ENCODE measurements at places on chromosomes 4 and X.

- no peak for DNase-seq
Measured at GRCh38 chr4:134650461-134650860, 448.9 kb upstream of the PABPC4L start.

- no peak for DNase-seq
Measured at GRCh38 chr4:130288576-130288975, 1192.6 kb downstream of the C4orf33 start.

- DNase-seq, result no peak
Measured at GRCh38 chr4:39349326-39349725, 16.8 kb downstream of the RFC1 start.

- peak; percentile 76 for DNase-seq
Measured at GRCh38 chrX:31545726-31546125, 473.9 kb upstream of the FTHL17 start.

GRCh38 chrX:17495052-17495451 lies 120.1 kb downstream of the NHS start:
- no peak for DNase-seq

GRCh38 chrX:23008431-23009099 lies 8.8 kb downstream of the DDX53 start:
- DNase-seq, result peak; percentile 59

DNA sequence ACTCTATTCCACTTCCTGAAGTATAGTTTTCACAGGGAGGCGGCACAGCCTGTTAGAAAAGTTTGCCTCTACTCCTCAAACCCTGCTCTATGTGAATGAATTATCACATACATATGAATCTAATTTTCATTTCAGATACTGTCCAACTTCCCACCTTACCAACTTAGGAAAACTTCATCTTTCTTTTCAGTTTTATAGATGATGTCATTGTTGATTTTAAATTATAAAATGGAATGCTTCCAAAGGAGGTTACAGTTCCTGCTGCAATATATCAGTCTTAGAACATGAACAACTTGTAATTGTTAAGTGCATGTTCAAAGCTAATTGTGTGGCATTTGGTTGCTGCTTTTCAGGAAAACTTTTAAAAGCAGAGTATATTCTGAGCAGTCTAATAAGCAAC lies 92.4 kb downstream of the NEUROG2 start:
- DNase-seq, result peak; percentile 35

DNA sequence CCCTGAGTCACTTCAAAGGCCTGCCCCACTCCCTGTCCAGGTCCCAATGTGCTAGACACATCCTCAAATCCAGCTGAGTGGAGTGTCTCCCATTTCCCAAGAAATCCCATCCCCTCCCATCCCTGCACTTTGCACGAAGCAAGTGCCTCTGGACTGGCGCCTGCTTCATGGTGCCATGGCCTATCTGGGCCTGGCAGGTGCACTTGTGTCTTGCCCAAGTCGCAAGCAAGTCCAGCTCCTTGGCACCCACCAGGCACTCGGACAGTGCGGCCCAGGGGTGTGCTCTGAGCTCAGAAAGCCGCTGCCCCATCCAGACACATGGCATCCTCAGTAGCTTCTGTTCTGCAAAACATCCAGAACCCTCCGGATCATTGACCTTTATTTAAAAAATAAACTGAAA lies 97.4 kb downstream of the DCTD start:
- no peak for DNase-seq

GRCh38 chr4:42985976-42986375 lies 93.5 kb downstream of the GRXCR1 start:
- DNase-seq, result no peak

DNA sequence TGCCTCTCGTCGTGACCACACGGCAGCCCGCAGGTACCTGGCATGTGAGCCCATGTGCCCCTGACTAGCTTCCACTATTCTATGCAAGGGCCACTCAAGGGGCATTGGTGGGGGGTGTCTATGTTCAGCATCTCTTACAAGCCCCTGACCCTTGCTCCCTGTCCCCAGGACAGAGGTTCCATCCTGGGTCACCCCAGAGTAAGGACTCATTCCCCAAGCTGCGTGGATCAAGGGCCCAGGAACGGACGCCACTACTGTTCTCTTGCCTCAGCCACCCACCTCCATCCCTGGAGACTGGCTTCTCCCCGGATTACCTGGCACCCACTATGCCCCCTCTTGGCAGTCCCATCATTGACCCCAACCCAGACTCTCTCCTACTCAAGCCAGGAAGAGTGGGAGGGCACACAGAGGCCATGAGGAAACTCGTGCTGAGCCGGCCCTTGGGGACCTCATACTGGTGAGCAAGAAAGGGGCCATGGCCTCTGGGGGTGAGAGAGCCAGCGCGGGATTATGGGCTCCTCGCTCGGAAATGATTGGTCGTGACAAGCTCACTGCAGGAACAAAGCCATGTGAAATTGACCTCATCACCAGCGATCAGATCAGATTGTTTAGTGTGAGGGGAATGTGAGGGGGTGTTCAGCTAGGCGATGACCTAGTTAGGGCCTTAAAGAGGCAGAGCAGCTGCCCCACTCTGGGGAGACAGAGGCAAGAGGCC lies 50.1 kb upstream of the PJA1 start:
- no peak for DNase-seq

All from fibroblast of lung (primary cell).